ENCODE measurements at places on chromosomes 4 and X.

GRCh38 chr4:164261831-164262230 lies 492.1 kb upstream of the SMIM31 start:
- DNase-seq: no peak

- DNase-seq: no peak
These were observed 41.8 kb downstream of the PALLD start for GRCh38 chr4:168538632-168539031.

DNA sequence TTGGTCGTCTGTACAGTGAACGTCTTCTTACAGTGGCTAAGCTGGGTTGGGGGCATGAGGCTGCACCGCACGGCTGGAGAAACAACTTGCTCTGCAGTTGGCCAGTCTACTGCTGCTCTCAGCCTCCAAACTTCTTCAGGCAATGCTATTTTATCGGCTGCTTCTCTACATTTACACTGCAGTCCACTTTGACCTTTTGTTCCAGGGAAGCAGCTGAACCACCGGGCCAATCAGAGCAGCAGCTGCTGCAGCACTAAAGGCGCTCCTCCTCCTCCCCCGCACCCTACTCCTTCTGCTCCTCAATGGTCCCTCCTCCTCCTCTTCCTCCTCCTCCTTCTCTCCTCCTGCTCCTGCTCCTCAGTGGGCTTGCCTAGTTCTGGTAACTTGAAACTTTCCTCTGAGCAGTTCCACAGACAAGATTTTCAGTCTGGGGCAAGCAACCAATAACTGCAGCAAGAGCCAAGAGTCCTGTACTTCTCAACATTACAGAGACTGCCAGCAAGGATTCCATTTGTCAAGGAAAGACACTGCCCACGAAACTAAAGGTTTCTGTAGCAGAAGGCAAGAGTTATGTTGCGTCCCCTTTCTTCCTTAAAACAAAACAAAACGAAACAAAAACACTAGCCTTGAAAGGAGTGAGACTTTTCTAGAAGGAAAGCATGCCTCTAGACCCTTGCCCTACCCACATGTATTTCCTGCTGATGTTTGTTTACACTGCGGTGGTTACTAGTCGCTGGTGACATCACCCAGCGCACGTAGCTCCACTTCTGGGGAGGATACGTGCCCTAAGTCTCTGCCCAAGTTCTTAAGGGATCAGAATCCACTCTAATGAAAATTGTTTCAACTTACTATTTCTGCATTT lies 125.7 kb upstream of the NAP1L5 start:
- peak; percentile 98 for DNase-seq

GRCh38 chr4:95295157-95295556 lies 253.6 kb downstream of the UNC5C start:
- DNase-seq: no peak

- peak; percentile 77 for DNase-seq
These were observed 1.1 kb downstream of the SOWAHB start for GRCh38 chr4:76896614-76897535.

DNA sequence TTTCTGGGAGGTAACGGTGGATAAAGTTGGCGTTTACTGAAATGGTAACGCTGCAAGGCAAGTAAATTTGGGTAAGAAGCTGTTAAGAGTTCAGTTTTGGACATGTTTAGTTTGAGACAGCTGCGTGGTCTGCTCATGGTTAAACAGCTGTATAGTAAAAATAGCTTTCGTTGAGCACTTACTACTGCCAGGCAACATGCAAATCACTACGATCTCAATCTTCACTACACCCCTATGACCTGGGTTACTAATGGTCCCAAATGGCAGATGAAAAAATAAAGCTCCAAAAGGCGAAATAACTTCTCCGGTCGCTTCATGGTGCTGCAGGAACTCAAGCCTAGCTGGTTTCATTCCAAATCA lies 22.2 kb downstream of the FABP2 start:
- DNase-seq: no peak

GRCh38 chr4:148951346-148951745 lies 509.1 kb upstream of the NR3C2 start:
- DNase-seq: no peak

DNA sequence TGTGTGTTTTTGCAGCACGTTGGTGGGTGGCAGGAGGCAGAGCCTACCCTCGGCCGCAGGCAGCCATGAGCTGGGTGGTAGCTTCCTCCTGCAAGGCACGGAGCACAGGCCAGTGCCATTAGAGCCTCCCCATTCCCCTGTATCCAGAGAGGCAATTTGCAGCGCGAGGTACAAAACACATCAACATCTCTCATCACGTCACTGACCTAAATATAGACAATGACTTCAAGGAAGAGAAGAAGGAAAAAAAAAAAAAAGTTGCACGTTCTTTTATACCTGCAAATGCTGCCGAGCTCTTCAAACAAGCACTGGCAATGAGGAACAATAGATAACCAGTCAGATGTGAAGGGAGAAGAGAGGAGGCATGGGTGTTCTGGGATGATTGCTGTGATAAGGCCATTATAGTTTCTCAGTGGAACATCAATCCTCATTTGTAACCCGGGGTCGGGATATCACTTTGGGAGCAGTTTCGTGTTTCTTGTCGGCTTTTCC lies 159.9 kb downstream of the MGST2 start:
- no peak for DNase-seq

DNA sequence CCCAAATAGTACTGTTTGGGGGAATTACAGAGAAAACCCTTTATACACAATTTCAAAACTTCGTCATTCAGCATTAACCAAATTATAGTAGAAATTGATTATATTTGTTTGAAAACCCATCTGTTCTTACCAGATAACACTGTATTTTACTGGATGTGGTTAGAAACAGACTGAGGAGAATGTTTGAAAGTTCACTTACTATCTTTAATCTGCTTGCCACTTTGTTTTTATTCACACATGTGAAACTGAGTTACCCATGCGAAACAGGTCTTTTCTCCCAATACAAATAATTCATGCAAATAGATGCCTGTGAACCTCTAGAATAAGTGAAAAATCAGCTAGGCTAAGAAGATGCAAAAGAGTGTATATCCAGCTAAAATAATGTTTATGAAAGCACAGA lies 177.5 kb downstream of the NAA11 start:
- DNase-seq: no peak

DNA sequence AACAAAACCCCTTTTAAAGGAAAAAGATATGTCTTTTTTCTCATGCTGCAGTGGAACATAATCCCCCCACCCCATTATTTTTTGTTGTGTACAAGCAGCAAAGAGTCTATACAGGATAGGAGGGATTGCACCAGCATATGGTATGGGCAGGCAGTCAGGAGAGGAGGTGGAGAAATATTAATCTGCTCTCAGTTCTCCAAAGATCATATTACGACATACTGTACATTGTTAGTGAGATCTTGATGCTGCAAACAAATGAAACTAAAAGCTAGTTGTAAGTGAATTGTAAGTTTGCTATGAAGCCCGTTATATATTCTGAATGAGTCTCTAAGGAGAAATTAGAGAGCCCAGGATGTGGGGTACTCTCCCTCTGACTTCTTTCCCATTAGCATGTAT lies 75.3 kb downstream of the RAPGEF2 start:
- DNase-seq: no peak

- no peak for DNase-seq
These were observed 224.0 kb upstream of the TENM3 start for GRCh38 chr4:182019148-182019652.

GRCh38 chr4:26015906-26016305 lies 101.9 kb downstream of the SMIM20 start:
- no peak for DNase-seq

GRCh38 chr4:3452376-3452775 lies 10.6 kb downstream of the HGFAC start:
- no peak for DNase-seq

GRCh38 chr4:114907568-114907967 lies 205.9 kb downstream of the NDST4 start:
- DNase-seq: peak; percentile 37

DNA sequence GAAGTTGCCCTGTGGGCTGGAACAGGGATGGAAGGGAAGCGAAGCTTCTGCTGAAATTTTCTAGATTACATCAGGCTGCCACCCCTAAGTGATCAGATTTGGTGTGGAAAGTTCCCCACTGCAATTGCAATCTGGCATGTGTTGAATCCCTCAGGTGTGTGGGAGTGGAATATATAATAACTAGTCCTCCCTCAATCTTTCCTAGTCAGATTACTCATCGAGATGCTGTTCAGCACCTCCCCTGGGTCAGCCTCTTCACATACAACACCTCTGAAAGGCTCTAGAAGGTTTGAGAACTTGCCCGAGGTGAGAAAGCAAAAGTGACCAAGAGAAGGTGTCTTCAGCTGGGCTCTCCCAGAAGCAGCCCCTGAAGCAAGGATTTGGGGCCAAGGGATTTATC lies 336.8 kb downstream of the BCOR start:
- no peak for DNase-seq

DNA sequence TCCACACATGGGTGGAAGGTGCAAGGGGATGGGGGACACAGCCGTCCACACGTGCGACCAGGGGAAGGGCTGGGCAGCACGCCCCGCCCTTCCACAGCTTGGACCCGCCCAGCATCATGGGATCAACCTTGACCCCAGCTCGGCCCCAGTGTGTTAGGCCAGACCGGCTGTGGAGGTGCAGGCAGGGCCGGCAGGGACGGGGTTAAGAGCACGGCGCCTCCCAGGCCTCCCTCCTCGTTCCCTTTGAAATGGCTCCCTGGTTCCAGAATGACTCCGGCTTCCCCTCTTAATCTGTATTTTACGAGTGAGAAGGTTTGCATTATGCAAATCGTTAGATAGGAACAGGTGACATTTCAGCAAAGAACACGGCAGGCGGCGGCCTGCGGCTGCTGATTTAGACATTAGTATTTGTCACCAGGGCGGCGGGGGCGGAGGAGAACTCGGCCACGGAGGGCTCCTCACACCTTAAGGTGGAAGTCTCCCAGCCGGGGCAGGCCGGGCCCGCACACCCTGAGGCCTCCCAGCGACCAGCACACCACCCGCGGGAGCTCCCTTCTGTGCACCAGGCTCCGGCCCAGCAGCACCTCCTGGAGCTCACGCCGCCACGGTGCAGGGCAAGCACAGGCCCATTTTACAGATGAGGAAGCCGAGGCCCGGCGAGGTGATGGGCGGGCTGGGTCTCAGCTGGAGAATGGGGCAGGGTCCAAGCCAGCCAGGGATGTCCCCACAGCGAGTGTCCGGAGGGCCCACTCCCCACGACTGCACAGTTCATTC lies 116.1 kb downstream of the FAM53A start:
- DNase-seq: no peak

DNA sequence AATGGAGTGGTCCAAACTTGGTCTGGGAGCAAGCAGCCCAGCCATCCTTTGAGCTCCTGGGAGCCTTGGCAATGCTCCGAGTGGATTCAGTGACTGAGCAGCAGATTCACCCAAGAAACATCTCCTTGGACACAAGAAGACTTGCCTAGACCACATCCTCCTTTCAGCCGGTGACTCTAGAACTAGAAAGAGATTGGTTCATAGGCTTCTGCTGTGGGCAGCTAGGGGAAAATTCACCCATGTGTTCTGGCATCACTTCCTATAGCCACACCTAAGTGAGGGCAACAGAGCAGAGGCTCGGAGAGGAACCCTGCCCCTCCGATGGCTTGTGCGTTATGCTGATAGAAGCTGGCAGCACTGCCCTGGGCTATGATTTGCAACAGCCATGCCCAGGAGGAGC lies 16.0 kb downstream of the ZNF275 start:
- no peak for DNase-seq

- no peak for DNase-seq
These were observed 63.3 kb upstream of the VCX start for GRCh38 chrX:7779644-7780043.

DNA sequence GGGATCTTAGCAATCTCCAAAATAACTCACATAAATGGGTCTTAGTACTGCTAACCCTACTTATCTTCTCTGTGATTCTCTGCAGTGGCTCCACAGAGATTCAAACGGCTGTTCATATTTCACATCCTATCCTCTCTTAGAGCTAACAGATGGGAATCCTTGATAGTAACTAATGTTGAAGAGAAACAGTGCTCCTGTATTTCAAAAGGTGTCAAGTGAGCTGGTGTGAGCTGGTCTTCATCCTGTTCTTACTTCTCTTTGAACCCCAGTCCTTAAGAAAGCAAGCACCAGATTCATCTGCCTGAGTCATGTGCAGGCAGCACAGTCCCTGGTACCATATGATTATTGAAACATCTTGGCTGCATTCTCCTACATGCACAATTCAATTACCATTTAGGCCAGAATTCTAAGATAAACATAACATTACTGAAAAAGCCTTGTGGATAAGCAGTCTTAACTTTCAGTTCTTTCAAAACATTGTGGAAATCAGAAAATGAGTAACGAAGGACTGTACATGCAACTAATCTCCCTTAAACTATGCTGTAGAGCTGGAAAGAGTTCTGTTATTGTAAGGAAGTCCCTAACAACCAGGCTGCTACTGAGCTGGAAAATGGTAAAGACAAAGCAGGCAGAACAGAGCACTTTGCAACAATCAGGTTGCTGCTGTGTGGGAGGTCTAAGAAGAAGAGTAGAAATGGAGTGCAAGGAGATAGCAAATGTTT lies 153.1 kb downstream of the NPNT start:
- no peak for DNase-seq

DNA sequence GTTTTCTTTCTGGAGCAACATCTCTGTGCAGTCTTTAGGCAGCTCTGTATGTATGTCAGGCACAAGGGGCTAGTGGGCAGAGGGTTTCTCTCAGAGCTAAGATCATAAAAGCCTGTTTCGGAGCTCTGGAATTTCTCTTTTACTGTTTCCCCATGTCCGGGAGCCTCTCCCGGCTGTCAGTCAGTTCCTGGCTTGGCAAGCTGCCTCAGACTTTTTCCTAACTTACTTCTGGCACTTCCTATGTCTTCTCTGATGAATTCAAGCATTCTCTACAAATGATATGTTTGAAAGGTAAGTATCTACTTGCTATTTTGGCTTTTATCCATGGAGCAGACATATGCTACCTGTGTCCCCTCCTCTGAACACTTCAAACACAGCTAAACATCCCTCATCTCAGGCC lies 129.3 kb upstream of the PGRMC2 start:
- DNase-seq: no peak

- DNase-seq: peak; percentile 74
These were observed 42.0 kb downstream of the PSAPL1 start for GRCh38 chr4:7392438-7393421.

- DNase-seq: no peak
These were observed 52.3 kb downstream of the LGI2 start for GRCh38 chr4:24978291-24979075.

- DNase-seq: no peak
These were observed 1622.8 kb upstream of the IGFBP7 start for GRCh38 chr4:58732973-58733372.

DNA sequence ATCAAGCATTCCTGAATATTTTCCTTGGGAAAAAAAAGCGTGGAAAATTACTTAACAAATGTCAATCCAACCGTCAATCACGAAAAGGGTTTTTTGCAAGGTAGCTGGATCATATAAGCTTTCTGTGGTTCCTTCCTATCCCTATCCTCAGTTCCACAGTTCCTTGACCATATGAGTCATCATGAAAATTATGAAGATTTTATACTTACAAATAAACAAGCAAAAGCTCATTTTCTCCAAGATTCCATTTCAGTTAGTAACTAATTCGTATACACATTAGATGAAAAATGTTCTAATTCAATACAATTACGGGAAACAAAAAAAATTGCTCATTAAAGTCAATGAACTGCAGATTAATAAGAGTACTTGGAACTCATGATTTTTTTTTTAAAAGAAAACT lies 228.8 kb downstream of the NSUN7 start:
- no peak for DNase-seq
